Amygdala (tissue), 56 donors: ENCODE measurements at places on chromosomes 1 and 21.

- no peak for DNase-seq
Observed at GRCh38 chr1:32766328-32766972, 50.7 kb downstream of the YARS1 start.

- no peak for DNase-seq
Observed at GRCh38 chr1:30405631-30406212, 317.7 kb downstream of the MATN1 start.

GRCh38 chr1:115056395-115056798 is 26.8 kb downstream of the TSHB start:
- no peak for DNase-seq

GRCh38 chr21:37986751-37987399 is 70.6 kb upstream of the KCNJ6 start:
- DNase-seq, result no peak

GRCh38 chr1:165424454-165425216 is 20.3 kb downstream of the RXRG start:
- no peak for DNase-seq

- DNase-seq, result no peak
Observed at GRCh38 chr1:113692342-113692741, 66.9 kb downstream of the PHTF1 start.

DNA sequence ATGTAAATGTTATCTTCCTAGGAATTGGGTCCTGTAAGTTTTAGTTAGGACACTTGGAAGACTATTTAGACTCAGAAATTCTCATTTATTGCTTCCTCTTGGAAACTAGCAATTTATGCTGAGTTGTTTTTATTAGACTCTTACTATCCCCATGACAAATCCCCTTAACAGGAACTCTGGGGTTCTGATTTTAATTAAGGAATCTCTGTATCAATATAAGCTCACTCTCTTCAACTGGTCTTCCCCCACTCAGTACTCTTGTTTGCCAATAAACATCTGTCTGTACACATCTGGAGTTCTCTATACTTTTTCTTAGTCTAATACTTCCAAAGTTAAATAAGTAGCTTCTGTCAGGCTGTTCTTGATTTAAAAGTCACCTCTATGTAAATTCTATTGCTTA is 64.1 kb upstream of the TBX15 start:
- no peak for DNase-seq

- DNase-seq, result no peak
Observed at GRCh38 chr1:38151399-38151798, 104.8 kb upstream of the POU3F1 start.

DNA sequence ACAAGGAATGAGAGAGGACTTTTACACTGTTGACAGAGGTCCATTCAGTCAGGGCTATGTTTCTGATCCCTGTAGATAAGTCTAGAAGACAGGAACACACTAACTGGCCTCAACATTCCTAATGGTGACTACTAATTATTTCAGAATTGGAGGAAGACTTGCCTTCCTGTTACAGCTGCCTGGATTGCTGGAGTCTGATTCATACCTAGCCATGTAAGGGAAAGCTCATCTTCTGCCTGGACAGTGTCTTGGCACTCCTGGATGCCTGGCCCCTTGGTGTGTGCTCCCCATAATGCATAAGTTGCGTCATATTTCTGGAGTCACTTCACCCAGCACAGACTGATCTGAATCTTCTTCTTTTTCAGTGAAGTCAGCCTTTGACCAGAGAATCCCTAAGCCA is 326.0 kb upstream of the RUNX1 start:
- no peak for DNase-seq

- DNase-seq, result no peak
Observed at GRCh38 chr1:194478731-194479130, 1292.3 kb upstream of the B3GALT2 start.

DNA sequence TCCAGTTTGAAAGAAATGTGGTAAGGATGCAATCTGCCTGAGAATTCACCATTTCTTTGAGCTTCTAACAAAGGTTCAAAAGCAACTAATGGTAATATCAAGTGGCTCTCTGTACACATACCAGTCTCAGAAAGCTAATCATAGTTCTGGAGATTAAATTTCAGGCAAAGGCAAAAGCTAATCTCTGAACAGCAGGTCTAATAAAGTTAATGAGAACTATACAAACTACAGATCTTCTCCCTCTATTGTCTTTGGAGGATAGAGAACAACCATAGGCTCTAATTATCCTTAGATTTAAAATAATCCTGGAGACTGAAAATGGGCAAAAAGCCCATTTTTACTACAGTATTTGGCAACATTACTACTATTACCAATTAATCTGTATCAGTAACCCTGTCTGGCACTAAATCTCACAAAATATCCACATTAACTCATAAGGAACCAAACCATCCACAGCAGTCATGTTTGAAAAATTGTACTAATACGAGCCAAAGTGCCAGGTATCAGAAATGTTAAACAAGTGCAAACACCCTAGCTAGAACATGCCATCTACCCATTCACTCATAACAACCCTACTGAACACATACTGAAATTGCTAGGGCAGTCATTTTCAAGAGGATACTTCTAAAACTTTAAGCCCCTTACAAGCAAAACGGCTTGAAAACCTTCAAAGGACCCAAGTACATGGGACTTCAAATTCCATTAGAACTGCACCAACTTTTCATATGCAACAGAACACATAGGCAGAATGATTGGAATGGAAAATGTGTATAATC is 4.8 kb downstream of the DIPK1A start:
- DNase-seq, result no peak

DNA sequence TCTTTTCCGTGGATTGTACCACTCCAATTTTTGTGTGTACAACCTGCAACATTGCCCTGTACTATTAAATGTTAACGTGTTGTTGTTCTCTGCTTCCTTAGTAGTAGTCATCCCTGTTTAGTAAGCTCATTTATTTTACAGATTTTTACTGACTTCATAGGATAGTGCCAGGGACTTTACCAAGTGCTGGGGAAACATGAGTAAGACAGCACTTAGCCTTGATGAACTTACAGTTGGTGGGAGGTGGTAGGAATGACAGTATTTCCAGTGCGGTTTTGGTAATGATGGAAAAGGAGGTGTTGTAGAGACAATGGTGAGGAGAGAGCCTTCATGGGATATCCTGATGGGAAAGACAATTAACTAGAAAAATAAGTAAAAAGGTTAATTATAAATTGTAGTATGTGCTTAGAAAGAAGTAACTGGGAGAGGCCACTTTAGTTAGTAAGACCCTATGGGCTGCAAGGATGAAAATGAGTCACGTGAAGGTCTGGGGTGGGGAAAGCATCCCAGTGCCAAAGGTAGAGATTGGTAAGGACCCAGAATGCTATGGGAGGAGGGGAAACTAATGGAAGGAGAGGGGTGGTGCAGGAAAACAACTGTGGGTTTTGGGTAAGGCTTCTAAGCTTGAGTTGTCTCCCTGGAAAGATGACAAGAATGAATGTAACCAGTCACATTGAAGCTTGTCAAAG is 1.7 kb downstream of the RLF start:
- DNase-seq, result no peak

- no peak for DNase-seq
Observed at GRCh38 chr1:228464487-228464983, 22.6 kb upstream of the RNF187 start.
